ENCODE measurements at places on chromosomes 1 and 21.

DNA sequence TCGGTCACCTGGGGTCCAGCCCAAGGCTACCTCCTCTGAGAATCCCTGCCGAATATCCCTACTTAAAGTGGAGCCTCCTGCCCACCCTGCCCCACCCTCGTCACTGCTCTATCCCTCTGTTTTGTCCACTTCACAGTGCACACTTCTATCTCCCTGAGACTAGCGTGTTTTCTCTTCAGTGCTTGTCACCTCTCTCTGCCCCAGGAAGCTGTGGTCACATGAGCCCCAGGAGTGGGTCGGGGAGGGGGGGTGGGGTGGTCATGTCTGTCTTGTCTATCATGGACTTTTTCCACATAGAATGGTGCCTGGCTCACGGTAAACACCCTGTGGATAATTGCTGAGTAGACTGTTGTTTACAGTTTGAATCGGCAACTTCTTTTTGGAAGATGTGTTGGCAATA lies 673.6 kb downstream of the PTPRU start:
- no peak for DNase-seq

GRCh38 chr1:53031732-53032131 lies 30.3 kb upstream of the PODN start:
- DNase-seq, result no peak

GRCh38 chr1:191582169-191582568 lies 576.1 kb upstream of the RGS18 start:
- no peak for DNase-seq

- no peak for DNase-seq
Observed at GRCh38 chr1:24362396-24362795, 43.2 kb downstream of the GRHL3 start.

DNA sequence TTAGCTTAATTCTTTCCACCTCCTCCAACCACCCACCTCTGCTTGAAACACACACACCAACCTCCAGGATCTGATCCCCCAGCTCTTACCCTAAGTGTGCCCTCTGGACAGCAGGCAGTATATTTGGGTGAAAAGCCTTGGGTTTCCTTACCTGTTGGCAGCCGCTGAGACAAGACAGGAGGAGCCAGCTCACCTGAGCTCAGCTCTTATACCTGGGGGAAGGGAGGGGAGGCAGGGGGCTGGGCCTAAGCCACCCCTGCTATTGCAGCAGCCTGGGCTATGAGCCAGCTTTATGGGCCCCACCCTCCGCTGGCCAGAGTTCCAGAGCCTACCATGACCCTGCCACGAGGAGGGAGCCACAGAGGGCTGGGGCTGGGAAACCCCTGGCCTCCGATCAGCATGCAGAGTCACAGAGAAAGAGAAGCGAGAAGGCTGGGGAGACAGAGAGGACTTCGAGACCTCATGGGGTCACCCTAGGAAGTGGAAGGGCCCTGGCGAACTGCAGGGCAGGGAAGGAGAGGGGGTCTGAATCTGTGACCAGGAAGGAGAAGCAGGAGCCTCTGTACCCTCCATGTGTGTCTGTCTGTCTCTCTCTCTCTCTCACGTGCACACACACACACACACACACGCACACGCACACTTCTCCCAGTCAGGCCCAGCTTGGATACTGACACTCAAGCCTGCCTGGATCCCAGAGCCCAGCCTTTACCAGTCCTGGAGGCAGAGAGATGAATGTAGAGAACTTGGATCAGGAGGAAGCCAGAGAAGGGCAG lies at the start of gene S100A14:
S100A14 (minus strand) TSS at position 182 of the 773 bp plus-strand sequence. CDS start 467 bp downstream, outside the sequence.
- DNase-seq, result no peak

DNA sequence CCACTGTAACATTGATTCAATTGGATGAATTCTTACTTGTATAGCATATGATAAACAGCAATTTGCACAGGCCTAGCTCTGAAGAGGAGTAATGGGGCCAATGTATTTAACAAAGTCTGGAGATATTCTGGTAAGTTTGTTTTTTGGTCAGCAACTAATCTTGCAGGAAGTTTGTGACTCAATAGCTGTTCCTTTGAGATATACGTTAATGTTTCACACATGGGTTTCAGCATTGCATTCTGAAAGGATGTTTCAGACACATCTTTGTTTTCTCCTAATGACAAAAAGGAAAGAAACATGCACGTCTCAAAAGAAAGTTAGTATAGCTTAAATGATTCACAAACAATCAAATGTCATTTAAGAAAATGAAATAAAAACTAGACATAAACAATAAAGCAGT lies 49.0 kb downstream of the LTN1 start:
- no peak for DNase-seq

GRCh38 chr1:224500796-224501195 lies 66.2 kb upstream of the WDR26 start:
- DNase-seq, result no peak
